CD4-positive, CD25-positive, alpha-beta regulatory T cell (primary cell): ENCODE measurements at places on chromosomes 6 and 20.

- no peak for DNase-seq
These were observed 210.4 kb downstream of the ALDH8A1 start for GRCh38 chr6:134739299-134740026.

DNA sequence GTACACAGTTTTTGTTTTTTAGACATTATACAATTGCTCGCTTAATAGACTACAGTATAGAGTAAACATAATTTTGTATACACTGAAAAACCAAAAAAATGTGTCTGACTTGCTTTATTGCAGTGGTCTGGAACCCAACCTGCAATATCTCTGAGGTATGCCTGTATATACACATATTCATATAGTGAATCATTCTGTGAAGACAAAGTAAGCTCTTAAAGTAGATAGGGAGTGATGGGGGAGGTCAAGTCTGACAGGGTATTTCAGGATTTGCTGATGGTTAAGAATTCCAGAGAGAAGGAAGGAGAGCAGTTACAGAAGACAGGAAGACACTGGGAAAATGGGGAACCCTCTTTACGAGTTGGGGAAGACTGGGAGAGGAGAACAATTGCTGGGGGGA lies 417.9 kb downstream of the CD109 start:
- no peak for DNase-seq

DNA sequence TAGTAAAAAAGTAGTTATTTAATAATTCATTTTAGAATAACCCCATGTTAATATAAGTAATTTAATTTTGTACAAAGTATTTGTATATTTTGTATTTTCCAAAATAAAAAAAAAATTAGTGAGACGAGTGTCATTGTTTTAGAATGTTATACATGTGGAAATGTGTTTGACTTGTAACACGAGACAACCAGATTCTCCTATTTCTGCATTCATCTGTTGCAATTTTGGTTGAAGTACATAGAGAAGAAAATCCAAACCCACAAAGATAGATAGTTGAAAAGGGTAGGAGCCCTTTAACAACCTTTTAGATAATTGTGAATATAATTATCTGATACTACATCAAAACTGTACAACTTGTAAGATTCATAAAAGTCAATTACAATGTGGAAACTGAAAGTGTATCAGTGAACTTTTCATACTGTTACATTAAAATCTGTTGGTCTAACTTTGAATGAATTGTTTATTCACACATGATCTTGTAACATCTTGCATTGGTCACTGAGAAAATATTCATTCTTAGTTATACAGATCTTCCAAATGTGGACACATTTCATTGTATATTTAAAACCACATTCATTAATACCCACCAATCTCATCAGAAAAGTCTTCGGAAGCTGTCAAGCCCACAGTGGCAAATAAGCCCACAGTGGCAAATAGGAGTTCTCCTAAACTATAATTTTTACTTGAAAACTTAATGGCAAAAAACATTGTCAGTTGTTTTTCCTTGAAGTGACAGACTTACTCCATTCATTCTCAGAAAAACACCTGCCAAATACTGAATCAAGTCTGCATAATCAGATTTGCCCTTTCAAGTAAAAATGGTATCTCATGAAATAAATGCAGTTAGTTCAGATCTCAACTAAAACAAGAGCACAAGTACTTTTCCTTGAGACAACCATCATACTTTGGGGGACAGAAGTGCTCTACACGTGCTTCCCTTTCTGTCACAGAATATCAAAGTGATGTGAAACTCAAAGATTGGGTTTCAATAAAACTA lies 52.8 kb downstream of the FKBP5 start:
- DNase-seq: peak; percentile 79

GRCh38 chr6:37369321-37370201 lies 15.8 kb downstream of the RNF8 start:
- DNase-seq: no peak

DNA sequence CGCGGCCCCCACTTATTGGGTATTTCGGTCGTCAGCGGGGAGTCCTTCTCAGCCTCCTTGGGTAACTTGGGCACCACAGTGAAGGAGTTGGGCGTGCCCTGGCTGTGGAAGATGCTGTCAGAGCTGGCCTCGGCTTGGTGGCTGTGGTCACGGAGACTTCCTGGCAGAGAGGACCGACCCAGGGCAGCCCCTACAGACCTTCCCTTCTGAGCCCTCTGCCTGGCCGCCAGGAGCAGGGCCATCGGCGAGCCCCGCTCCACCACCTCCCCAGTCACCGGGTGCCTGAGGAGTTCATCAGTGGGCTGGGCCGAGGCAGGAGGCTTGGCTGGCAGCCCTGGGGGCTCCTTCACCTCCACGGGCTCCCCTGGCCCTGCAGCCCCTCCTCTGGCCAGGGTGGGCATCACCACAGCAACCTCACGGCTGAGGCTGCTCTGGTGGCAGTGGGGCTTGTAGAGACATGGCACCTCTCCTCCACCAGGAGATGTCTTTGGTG lies 37.2 kb downstream of the C6orf132 start:
- no peak for DNase-seq

- no peak for DNase-seq
These were observed 236.0 kb downstream of the TTLL2 start for GRCh38 chr6:167560673-167561569.

DNA sequence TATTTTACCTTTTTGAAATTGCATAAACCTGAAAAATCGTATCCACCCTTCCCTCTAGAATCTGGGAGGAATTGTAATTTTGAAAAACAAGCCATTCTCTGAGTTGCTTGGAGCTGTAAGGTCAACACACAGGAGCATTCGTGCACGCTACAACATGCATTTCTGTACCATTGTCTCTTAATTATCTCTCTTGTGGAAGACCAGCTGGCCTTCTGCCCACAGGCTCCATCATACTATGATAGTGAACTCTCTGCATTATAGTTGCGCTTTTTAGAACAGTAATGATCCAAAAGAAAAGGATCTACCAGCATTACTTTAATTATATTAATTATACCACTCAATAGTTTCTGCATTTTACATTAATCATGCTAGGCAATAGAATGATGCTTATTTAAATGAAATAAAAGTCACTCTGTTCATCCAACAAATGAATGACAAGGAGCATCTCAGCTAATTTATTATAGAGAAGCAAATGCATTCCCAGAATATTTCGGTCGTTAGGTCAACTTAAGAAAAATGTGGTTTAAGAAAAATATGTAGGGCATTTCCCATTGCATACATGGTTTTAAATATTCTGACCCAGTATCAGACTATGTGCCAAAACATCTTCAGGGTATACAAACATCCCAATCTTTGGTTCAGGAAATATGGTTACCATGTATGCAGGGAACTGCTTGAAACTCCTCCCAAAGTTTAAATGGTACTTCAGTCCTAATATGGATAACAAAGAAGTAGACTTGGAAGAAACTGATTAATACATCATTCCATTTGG lies 263.5 kb downstream of the TFAP2A start:
- no peak for DNase-seq

DNA sequence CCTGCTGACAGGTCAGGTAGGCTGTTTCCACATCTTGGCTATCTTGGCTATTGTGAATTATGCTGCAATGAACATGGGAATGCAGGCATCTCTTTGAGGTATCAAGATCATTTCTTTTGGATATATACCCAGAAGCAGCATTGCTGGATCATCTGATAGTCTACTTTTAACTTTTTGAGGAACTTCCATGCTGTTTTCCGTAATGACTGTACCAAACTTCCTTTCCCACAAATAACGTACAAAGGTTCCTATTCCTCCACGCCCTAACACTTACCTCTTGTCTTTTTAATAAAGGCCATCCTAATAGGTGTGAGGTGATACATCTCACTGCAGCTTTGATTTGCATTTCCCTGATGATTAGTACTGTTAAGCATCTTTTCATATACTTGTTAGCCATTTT lies 338.7 kb upstream of the RUNX2 start:
- no peak for DNase-seq

DNA sequence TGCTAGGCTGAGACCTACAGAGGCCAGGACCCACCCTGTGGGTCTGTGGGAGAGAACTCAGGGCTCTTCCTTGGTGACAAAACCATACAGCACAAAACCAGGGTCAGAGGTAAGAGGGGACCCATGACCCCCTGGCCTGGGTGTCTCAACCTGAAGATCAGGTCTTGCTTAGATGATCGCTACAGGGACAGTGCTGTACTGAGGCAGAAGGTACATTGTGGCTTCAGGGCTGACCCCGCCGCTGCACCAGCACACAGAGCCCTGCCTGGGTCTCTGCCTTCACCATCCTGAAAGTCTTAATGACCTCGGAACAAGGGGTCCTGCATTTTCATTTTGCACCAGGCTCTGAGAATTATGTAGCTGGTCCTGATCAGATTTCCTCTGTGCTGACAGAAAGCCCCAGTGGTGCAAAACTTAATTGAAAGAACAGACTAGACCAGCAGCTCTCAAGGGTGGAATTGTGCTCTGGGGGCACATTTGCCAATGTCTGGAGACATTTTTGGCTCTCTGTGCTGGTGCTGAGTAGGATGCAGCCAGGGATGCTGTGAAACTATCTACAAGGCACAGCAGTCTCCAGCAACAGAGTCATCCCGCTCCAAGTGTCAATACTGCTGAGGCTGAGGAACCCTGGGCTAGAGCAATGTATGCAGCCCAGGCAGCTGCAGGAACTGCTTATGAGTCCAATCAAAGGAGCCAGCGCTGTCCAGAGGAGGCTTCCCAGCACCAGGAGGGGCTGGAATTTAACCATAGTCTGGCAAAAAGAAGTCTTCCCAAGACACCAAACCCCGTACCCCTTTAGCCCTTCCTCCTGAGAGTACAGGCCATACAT lies 254.9 kb downstream of the ERMARD start:
- no peak for DNase-seq

GRCh38 chr6:9458424-9458823 lies 956.5 kb downstream of the TFAP2A start:
- DNase-seq: no peak

- DNase-seq: peak; percentile 11
These were observed 15.6 kb upstream of the SYNDIG1 start for GRCh38 chr20:24453869-24454268.

DNA sequence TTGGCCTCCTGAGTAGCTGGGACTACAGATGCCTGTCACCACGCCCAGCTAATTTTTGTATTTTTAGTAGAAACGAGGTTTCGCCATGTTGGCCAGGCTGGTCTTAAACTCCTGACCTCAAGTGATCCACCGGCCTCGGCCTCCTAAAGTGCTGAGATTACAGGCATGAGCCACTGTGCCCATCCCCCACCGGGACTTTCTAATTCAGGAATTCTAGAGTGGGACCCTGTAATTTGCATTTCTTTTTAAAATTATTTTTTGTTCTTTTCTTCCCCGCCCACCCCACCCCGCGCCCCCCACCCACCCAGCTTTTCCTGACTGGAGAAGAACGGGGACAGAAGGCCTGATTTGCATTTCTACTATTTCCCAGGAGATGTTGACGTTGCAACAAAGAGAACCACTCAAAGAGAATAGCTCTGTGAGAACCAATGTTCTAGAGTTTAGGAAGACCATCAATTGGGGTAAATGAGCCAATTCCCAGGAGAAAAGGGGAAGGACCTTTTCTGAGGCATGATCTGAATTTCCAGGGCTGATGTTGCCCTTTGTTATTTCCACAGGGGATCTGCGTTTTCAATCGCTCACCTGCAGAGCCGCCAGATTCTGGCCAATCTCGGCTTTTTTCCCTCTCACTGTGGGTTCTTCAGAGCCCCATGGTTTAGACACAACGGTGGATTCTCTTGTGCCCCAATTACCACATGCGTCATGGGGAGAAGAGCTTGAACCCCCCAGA lies 33.2 kb upstream of the TFAP2C start:
- DNase-seq: no peak

DNA sequence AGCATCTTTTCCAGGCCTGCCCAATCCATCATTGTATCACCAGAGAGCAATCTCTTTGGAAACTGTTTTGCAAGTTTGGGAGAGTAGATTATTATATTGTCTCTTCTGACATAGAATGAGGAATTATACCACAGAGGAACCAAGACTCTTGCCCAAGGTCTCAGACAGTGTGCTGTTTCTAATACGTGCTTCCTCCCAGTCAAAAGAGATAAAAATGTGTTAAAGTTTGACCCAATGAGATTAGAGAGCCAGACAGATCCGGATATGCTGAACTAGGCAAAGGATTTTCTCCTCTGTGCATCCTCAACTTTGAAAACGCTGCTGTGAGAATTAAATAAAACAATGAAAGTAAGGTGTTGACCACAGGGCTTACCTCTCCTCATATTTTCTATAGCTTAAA lies 18.6 kb upstream of the NT5E start:
- DNase-seq: no peak

- DNase-seq: peak; percentile 22
These were observed 897 bp downstream of the RANBP9 start for GRCh38 chr6:13710552-13711323.

DNA sequence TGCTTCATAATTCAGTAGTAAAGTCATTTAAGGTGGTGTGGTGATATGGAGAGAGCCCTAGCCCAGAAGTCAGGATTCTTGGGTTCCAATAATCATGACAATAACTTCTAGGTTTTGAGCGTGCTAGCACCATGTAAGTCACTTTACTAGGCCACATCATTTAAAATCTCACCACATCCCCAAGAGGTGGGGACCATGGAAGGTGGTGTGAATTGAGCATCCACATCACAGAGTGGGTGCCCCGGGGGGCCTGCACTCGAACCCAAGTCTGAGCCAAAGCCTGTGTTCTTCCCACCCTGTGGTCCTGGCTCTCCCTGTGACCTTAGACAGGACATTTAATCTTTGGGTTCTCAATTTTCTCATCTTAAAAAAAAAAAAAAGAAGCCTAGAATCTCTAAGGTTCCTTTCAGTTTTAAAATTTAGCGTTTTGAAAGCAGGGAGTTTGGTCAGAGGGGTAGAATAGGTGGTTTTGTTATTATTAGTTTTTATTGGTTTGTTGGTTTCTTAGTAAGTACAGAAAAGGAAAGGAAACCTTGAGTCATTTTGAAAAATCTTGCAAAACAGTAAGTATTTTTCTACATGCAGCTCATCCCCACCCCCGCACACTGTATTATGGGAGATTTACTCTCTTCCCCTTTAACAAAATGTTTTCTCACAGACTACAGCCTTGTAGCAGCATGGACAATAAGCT lies 26.4 kb downstream of the ARMC2 start:
- DNase-seq: peak; percentile 86

DNA sequence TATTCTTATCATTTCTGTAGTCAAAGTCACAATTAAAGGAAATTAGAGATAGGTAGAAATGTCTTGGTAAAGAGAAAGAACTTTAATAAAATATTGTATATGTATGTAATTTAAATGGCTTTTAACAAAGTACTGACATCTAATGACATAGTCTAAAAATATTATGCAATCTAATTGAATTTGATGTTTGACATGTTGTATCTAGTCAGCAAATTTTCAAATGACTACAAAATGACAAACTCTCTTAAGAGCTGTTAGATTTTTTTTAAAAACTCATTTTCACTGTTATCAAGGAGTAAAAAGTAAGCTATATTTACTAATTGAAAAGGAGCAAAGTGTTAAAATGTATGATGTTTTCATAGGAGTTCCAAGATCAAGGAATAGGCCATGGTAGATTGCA lies 176.9 kb downstream of the MEI4 start:
- DNase-seq: no peak
